CD4-positive, alpha-beta T cell treated with Interferon gamma for 1 hour (primary cell): ENCODE measurements at places on chromosomes 13 and 19.

DNA sequence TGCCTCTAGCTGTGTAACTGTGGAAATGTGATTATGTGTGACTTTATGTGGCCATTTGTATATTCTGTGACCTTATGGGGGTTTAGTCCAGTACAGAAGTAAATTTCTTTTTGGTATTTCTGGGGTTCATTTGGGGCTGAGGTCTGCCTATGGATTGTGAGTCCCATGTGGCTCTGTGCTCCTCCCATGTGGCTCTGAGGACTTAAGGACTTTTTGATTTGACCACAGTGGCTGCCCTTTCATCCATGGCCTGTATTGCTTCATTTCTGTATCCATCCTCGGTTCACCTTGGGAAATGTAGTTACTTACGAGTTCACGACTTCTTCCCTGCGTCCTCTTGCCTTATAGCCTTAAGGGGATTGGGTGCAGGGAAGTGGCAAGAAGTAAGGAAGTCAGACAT lies 1.0 kb downstream of the ZNF420 start:
- no peak for DNase-seq

- no peak for DNase-seq
Observed at GRCh38 chr19:38402623-38402966, 298 bp upstream of the FAM98C start.

GRCh38 chr19:55372316-55373081 lies 2.2 kb upstream of the IL11 start:
- DNase-seq: no peak

DNA sequence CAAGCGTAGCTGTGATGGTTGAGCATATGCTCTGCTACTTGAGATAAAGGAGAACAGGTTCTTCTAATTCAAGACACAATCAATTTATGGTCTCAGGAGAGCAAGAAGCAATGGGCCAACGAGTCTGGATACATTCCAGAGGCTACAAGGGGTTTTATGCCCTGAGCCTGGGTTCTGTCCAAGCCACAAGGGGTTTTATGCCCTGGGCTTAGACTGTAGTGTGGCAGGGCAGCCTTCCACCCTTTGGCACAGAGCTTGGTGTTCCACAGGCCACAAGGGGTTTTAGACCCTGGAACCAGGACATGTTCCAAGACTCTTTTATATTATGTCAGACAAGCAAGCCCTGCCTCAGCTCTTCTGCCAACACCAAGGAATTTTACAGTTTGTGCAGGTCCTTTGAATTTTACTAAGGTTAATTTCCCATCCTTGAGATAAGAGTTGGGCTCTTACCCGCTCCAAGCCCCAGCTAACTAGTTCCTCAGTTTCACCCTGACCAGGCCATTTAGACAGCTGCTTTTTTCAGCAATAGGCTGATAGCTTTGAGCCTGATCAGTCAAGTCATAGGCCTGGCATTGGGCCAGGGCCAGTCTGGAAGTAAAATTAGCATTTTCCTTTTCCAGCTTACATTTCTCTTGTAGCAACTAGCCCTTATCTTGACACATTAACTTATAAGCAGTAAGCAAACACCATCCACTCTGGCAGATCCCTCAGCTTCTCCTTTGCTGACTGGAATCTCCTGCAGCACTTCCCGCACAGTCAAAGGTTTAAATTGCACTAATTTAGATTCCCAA lies 95.0 kb downstream of the ZNF737 start:
- no peak for DNase-seq

DNA sequence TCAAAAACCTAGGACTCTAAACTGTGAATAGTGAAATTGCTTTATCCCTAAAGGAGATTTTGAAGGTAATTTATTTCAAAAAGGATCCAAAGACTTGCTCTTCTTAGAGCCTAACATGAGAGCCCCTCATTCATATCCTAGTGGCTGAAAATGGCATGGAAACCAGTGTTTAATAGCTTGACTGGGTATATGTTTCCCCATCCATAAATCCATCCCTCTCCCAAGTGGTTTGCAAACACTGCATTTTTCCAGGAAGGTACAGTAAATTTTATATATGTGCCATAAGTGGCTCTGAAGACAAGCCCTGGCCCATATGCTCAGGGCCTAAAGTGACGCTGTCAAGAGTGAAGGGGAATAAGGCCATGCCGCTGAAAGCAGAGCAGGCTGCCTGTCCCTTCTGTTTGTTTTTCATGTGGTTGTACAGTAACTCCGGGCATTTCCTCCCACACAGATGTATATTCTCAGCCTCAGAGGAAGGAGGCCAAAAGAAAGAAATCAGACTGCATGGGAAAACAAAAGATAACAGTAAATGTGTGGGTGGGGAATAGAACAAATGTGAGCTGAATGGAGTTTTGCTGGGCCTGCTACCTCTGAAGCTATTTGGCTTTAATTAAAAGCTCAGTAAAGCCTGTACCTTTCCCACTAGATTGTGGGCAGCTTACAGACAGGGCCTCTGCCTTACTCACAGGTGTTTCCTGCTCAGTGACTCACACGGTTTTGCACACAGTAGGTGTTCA lies 181.9 kb downstream of the PCDH9 start:
- DNase-seq: no peak

DNA sequence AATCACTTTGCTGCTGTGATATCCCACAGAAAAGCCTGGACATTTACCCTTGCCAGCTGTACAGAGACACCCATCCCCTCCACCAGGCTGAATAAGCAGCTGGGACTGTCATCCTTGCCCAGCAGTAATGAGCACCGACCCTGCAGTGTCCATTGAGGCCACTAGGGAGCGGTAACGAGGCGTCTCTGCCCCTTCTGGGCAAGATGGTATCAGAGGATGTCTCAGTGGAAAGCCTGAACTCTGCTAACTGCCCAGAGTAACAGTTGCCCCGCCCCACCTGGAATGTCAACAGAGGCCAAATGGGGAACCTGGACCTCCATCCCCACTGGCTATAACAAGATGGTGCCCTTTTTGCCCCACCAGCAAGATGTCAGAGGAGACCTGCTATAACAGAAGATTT lies 22.8 kb upstream of the CEACAM20 start:
- DNase-seq: peak; percentile 13

DNA sequence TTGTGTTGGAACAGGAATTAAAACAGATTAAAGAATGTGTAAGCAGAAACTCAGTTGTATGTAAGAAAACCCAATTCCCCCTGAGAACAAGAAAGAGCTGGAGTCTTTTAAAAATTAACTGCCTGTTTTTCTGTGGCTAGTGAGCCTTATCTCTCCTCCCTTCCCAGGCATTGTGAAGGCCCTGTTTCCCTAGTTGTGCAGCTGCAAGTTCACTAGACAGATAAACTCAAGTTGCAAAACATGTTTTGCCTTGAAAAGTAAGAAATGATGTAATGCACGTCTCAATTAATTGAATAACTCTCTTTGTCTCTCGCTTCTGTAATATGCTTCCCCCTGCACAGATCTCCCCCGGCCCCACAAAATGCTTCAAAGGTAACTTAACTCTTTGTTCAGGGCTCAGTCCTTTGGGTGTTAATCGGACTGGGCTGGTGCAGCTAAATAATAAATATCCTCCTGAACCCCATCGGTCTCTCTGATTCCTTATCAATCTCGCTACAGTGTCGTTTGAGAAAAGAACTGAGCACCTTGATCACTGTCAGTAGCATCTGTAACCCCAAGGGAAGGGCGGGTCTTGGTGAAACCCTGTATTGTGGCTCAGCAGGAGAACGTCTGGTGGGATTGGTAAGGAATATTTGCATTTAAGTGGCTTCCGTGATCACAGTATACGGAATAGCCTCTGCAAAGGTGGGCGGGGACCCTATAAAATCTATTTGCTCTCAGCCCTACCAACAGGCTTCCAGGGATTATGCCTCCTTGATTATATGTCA lies 1.6 kb upstream of the ZNF556 start:
- no peak for DNase-seq
